ENCODE measurements at places on chromosomes 12 and 14.

- DNase-seq = no peak
Measured at GRCh38 chr12:11953523-11953922, 117.2 kb upstream of the BCL2L14 start.

- DNase-seq = no peak
Measured at GRCh38 chr14:77143071-77143470, 1.5 kb upstream of the ZDHHC22 start.

DNA sequence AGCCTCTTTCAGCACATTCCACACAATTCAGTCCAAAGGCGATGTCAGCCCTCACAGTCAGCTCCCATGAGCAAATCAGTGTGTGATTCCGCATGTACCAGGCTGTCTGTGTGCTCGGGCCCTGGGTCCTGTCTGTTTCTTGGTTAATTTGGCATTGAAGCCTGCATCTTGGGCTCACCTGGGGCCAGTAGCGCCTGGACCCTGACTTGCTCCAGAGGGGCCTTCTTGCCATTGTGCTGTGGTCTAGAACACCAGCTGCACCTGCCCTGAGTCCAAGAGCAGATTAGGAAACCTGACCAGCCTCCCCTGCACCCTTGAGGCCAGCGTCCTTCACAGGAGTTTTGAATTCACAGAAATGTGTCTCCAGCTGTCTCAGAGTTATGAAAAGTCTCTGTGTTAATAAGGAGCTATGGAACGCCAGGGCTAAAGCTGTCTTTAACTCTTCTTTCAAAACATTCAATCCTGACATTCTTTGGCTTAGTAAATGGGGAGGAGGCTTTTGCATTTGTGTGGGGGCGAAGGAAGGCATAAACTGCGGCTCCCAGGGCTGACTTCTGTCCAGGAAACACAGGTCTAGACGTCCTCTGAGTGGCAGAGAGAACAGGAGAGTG, 102.2 kb downstream of the ARF6 start:
- DNase-seq = no peak

GRCh38 chr12:14979468-14979867, 6.6 kb downstream of the PDE6H start:
- DNase-seq = no peak

DNA sequence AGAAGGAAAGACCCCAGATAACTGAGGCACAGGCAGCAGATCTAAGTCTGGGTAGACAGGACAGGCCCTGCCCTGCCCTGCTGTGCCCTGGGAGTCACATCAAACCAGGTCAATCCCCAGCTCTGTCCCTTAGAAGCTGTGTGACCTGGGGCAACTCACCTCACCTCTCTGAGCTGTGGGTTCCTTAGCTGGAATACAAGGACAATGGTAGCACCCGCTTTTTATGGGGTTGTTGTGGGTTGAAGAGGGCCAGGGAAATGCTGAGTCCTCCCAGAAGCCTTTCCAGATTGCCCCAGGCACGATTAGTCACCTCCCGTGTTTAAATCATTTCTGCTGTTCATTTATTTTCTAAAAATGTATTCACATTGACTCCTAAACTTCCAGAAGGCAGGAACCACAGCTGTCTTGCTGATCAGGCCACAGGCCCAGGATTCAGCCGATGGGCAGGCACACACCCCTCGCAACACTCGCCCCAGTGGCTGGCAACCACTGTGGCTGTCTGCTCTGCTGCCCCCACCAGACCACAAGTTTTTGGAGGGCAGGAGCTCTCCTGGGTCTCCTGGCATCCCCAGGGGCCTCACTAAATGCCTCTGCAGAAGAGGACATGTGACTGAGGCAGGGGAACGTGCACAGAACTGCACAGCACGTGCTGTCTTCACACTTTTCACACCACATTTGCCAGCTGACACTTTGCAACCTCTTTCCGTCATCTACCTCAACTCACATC, 3.0 kb downstream of the SELPLG start:
- no peak for DNase-seq

Data from right cardiac atrium (tissue), 5 donors.